Activated T-helper 1 cell treated with Interleukin-2 at 50 U/mL for 16 hours (primary cell): ENCODE measurements at places on chromosomes 11 and 22.

- DNase-seq, result no peak
Measured at GRCh38 chr22:43476341-43476740, 64.5 kb downstream of the MPPED1 start.

- DNase-seq, result no peak
Measured at GRCh38 chr11:12177739-12178338, 67.4 kb downstream of the MICAL2 start.

- DNase-seq, result no peak
Measured at GRCh38 chr11:64352099-64352994, 6.6 kb upstream of the RPS6KA4 start.

- DNase-seq, result no peak
Measured at GRCh38 chr11:73414977-73415651, 38.9 kb downstream of the RELT start.

- no peak for DNase-seq
Measured at GRCh38 chr11:76151556-76152085, 54.7 kb downstream of the WNT11 start.

DNA sequence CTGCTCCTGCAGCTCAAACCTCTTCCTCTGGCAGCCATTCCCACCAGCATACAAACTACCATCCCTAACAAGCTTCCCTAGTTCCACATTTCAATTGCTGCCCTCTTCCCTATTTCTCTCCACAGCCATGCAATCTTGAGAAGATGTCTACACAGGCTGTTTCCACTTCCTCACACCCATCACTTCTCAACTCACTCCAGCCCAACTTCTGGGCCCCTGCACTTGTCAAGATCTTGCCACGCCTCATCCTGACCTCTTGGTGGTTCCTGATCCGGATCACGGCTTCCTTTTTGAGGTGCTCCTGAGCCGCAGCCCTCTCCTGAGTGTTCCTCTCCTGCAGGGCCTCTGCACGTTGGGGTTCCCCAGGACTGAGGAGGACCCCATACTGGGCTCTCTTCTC is 22.6 kb downstream of the RPL27A start:
- DNase-seq, result no peak
